Activated CD8-positive, alpha-beta T cell treated with anti-CD3 and anti-CD28 coated beads for 36 hours (primary cell): ENCODE measurements at places on chromosomes 3 and 15. TPM values are rescaled to one million over a fixed set of nuclear protein-coding genes. Genes with fewer than 3 reads are reported as not detected.

Gene CPN2
- not detected for total RNA-seq

Gene DNAJA4
- 38.8 TPM for total RNA-seq

Gene EAF2
- total RNA-seq: 14.4 TPM

Gene LDHAL6B
- total RNA-seq: not detected

Gene SUSD5
- total RNA-seq: not detected

DNA sequence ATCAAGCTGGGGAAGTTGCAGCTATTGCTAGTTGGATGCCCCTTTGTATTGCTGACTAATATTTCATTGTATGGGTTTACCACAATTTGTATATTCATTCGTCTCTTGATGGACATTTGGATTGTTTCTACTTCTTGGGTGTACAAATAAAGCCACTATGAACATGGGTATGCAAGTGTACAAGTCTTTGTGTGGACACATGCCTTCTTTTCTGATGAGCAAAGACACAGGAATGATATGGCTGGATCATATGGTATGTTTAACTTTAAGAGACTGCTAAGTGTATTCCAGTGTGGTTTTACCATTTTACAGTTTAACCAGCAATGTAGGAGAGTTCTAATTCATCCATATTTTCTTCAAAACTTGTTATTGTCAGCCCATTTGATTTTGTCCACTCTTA is 32.2 kb downstream of the NECTIN3 start:
- DNase-seq: no peak

DNA sequence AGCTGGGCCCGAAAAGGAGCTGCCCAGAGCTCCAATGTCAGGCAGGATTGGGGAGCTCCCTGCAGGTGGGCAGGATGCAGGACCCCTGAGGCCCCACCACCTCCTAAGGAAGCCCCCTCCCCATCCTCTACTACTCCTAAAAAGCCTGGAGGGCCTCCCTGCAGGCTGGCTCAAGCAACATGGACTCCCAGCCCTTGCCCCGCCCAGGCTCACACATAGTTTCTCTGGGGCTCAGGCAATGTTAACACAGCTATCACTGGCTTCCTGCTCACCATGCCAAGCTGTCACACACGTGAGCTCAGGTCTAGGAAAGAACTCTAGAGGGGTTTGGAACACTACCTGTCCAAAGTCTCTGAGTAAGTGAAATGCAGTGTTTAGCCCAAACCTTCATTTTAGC is 65.4 kb upstream of the ZNF148 start:
- DNase-seq: no peak

DNA sequence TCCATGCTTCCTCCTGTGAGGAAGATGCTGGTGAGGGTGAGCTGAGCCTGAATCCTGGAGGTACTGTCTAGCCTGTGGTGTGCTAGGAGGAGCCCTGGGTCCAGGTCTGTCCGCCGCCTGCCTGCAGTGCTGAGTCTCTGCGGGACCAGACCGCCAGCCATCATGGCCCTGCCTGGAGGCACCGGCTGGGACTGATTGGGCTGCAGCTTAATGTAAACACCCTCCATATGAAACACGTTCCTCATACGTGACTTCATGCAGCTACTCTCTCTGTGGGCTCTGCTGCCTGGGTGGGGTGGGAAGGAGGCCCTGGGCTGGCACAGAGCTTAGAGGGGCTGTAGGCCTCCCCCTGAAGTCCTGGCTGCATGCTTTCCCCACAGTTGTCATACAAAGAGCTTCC is 67.4 kb downstream of the FBLN2 start:
- no peak for DNase-seq

DNA sequence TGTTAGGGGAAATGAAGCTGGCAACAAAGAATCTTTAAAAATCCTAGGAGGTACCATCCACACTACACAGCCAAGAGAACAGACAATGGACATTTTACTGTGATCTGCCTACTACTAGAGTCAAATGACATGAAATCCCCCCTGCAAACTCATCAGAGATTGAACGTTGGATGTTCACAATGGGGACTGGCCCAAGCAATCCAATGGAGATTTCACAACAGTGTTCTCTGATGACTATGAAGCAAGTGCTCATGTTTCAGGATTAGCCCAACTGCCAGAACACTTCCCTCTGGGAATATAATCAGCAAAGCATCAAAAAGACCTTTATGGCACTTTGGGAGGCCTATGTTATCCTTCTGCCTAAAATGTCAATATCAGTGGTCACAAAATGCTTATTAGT is 97.8 kb downstream of the IGSF11 start:
- DNase-seq: no peak

DNA sequence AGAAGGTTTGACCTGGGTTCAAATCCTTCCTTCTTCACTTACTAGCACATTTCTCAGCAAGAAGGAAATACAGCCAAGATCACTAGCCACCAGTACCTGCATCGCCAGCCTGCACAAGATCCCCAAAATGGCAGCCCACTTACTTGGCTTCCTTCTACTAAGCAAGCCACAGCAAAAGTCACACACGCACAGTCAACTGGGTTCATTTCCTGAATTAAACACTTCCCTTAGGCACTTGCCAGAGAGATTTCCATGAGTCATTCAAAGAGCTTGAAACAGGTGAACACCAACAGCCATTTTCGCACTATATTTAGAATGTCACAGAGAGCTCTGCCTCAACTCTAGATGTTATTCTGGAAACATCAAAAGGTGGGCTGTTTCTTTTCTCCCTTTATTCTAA is 42.6 kb downstream of the MGLL start:
- peak; percentile 32 for DNase-seq

DNA sequence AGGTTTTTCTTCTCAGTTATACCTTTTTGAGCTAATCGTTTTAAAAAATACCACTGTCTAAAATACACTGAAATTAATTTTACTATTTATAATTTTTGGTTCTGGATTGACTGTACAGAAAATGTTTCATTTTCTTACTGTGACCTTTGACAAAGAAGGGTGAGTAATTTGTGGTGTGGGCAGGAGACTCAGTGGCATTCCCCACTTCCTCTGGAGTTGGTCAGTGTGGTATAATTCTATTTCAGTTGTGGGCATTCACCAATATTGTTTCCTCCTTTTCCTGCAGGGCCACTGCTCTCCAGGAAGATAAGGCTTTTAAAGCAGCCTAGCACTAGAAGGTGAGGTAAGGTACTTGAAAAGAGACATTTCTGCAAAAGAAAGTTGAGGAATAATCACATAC is 6.5 kb downstream of the DAG1 start:
- peak; percentile 64 for DNase-seq

DNA sequence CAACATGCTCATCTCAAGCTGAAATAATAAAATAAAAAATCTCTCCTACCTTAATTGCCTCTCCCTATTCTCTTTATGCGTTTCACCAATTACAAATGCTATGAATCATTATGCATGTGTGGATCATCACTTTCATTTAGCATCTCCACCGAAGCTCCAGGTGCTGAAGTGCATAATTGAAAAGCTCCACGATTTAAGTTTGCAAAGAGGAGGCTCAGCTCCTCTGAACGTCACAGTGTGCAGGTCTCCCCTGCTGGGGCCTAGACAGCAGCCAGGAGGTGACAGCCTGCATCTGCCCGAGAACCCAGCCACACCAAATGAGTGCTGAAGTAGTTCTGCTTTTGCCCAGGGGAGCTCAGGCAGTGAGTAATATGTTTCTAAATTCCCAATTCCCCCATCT is 60.5 kb upstream of the GLCE start:
- DNase-seq: no peak

- no peak for DNase-seq
These were observed 144.0 kb upstream of the SMAD3 start for GRCh38 chr15:66921319-66921915.

GRCh38 chr15:38253351-38253781 is 730 bp downstream of the SPRED1 start:
- DNase-seq: peak; percentile 18

- no peak for DNase-seq
These were observed 79.5 kb downstream of the CHRD start for GRCh38 chr3:184459355-184459754.

GRCh38 chr15:61226361-61227256 is 2.5 kb downstream of the RORA start:
- DNase-seq: no peak

DNA sequence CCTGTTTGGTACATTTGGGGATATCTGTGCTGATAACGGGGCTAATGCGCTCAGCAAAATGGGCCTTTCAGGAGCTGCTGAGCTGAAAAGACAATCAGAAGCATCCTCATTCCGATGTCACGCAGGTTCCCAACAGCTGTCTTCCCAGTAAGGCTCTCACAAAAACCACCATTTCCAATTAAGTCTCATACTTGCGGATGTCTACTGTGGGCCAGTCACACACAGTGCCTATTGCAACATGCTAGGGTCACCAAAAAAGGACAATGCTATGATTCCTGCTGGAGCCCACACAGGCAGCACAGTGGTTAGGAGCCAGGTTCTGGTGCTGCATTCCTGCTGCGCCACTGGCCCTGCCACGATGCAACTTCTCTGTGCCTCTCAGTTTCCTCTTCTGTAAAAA is 16.4 kb upstream of the LDHAL6B start:
- no peak for DNase-seq
